Activated CD4-positive, alpha-beta T cell treated with anti-CD3 and anti-CD28 coated beads, Interleukin-2, amount 50 U/mL, for 16 hours (primary cell): ENCODE measurements at places on chromosomes 2 and 18.

- no peak for DNase-seq
Observed at GRCh38 chr2:225842939-225843338, 443.4 kb downstream of the NYAP2 start.

- DNase-seq: peak; percentile 78
Observed at GRCh38 chr18:58535340-58536201, 93.3 kb downstream of the ALPK2 start.

DNA sequence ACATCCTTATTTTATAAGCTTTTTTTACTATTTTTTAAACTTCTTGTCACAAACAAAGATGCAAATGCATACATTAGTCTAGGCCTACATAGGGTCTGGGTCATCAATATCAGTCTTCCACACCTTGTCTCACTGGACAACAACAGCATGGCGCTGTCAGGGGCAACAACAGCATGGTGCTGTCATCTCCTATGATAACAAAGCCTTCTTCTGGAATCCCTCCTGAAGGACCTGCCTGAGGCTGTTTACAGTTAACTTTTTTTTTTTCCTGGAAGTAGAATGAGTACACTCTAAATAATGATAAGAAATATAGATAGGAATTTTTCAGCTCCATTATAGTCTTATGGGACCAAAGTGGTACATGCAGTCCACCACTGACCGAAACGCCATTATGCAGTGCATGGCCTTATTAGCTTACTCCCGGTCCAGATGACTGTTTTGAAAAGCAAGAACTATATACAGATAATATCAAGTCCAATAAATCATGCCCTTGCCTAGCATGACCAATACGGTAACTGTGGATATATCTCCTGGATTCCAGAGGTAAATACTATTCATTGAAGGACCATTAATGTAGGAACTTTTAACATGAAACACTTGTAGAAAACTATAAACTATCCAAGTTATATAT lies 38.4 kb downstream of the TCF4 start:
- DNase-seq: no peak

GRCh38 chr2:47269316-47270232 lies 114.5 kb upstream of the STPG4 start:
- DNase-seq: no peak

DNA sequence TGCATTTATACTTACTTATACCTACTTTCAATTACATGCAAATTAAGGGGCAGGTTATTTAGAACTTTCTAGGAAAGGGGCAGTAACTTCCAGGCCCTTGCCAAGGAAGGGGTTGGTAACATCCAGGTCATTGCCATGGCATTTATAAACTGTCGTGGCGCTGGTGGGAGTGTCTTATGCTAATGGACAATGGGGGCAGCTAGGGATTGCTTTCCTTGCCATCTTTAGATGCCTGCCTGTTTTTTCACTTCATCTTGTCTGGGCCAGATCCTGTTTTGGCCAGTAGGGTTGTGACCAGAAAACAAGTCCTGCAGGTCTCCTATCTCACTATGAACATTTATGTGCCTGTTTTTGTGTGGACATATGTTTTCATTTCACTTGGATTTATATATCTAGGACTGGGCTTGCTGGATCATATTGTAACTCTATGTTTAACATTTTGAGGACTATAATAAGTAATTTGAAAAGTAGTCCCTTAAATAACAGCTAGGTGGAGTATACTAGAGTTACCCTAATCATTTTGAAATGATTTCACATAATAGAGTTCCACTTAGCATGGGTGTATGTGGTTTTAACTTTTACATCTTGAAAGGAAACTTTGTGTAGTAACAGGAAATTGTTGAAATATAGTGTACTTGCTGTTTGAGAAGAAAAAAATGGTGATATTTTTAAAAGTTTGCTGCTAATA lies 56.1 kb downstream of the LCLAT1 start:
- no peak for DNase-seq

DNA sequence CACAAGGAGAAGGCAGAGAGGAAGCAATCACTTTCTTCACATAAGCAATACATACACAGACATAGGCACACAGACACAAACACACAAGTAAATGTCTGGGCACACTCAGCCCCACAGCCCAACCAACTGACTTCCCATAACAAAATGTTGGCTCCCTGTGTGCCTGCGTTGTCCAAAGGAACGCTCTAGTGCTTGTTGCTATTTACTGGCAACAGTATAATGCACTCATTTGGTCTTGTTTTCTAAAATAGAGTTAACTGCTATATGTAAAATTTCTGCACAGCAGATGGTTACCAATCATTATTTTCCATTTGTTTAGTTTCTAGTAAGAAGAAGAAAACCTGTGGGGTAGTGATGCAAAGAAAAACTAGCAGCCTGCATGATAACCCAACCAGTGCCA lies 16.5 kb downstream of the FIGN start:
- no peak for DNase-seq

GRCh38 chr2:138298120-138298814 lies 203.3 kb upstream of the SPOPL start:
- no peak for DNase-seq

DNA sequence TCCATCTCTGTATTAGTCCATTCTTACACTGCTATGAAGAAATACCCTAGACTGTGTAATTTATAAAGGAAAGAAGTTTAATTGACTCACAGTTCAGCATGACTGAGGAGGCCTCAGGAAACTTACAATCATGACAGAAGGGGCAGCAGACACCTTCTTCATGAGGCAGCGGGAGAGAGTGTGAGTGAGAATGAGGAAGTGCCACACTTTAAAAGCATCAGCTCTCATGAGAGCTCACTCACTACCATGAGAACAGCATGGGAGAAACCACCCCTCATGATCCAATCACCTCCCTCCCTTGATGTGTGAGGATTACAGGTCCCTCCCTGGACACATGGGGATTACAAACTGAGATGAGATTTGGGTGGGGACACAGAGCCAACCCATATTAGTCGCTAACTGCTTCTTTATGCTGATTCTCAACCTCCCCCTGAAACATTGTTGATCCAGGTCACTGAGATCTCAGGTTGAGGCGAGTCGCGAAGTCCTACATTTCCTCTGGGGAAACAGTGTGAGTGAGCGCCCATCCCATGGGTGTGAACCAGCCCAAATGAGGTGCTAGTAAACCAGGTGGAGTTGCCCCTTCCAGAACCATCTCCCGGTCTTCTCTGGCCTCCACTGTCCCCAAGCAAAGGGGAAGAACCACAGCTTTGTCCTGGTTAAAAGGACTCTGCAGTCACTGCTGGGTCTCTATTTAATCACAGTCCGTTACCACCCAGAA lies 123.8 kb downstream of the CAPN13 start:
- DNase-seq: no peak

DNA sequence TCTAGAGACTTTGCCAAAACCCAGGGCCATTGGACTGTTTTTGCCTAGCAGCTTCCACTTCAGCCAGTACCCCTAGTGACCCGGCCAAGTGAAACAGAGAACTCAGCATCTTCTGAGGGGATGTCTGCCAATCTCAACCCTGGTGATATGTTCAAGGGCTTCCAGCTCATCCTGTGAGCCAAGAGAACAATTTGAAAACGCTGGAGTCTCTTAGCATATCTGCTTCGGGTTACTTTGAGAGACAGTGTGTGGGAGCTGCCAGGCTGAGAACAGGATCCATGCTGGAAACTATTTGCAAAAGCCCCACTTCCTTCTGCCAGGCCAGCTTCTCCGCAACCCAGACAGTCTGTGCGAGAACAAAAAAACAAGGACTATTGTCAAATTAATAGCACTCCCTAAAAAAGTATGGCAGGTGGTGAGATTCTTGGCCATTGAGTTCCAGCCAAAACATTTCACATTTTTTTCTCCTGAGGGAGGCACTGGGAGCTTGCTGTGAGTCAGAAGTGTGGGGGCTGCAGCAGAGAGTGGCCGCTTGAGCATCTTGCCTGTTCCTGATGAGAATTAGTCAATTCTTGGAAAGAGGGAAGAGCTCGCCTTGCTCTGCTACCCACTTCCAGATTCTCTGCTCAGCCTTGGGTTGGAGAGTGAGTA lies 395.6 kb upstream of the TRIB2 start:
- DNase-seq: no peak

- no peak for DNase-seq
Observed at GRCh38 chr2:28185891-28186290, 206.8 kb upstream of the FOSL2 start.

DNA sequence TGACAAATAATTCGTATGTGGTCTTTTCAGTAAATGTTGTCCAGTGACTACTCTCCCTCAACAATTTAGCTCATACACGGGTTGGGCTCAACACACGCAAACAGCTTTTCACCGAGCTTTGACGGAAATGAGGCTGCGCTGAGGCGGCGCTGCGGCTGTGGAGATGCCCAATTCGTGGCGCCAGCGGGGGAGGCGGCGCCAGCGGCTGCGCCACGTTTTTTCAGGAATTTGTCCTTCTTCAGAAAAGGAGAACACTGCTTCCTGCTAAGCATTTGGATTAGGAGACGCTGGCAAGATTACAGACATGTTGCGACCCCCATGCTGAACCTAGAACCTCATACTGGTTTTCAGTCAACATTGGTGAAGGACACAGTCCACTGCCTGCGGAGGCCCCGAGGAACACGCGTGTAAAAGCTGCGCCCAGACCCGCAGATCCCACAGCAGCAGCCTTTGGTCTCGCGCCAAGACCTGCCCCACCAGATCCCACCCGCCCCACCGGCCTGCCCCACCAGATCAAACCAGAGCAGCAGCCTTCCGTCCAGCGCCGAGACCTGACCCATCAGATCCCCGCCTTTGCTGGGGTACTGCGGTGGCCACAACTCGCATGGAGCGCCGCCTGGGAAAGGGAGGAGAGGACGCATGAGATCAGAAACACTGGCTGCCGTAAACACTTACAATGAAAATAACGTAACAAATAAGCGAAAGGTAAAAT lies 173.8 kb downstream of the TMEM18 start:
- DNase-seq: no peak

DNA sequence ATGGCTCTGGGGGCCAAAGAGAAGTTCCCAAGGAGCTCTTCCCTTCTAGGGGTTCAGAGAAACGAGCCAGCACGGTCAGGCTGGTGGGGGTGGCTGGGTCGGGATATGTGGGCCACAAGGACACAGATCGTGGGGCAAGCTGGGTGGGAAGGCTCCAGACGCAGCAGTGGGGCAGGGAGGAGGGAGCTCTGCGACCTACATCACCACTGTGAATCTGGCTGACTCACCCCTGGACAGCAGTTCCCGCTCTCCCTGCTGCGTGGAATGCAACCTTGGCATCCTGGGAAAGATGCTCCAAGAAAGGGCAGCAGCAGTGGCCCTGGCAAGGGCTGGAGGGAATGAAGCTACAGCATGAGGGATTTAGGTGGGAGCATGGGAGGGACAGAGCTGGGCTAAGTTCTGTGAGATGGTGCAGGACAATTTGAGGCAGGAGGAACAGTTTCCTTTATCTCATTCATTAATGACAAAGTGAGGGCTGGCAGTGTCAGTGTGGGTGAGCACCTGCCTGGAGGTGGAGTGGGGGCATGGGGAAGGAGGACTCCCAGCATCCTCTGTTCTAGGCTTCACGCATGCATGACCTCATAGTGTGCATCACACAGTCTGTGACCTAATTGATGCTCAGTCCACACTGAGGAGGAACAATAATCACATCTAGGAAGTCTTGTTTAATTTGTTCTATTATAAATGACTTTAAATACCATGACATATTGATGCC lies 25.0 kb downstream of the CELF4 start:
- no peak for DNase-seq

GRCh38 chr18:77210249-77210648 lies 39.4 kb upstream of the GALR1 start:
- DNase-seq: no peak

- no peak for DNase-seq
Observed at GRCh38 chr2:102439065-102439695, 16.2 kb downstream of the IL18RAP start.

GRCh38 chr18:40672590-40672989 lies 1282.4 kb upstream of the PIK3C3 start:
- DNase-seq: no peak

DNA sequence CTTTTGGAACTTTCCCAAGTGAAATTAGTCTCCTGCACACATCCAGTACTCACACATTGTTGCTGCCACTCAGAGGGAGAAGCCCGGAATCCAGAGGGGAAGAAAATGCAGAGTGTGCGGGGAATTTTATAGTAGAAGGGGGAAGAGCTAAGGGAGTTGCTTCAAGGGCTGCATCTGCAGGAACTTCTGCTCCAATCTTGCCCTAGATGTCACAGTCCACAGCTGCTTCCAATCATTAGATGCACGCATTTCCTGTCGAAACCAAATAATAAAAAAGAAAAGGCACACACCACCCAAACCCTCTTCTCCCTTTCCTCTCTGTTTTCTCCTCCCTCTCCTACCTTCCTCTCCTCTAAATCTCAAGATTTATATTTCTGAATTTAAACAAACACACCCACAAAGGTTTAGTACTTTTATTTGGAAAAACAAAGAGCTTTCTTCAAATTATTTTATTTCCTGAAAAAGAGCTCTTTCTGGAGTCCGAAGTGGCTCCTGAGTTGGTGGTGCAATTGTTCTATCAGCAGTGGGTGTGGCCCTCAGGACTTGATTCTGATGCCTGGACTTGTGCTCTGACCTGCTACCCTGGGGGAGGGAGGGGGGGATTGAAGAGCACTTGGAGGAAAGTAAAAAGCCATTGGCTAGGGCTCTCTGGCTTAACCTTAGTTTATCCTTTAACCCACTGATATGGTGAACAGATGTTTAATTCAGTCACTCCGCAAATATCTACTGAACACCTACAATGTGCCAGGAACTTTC lies 72.0 kb downstream of the KCNE4 start:
- DNase-seq: no peak

DNA sequence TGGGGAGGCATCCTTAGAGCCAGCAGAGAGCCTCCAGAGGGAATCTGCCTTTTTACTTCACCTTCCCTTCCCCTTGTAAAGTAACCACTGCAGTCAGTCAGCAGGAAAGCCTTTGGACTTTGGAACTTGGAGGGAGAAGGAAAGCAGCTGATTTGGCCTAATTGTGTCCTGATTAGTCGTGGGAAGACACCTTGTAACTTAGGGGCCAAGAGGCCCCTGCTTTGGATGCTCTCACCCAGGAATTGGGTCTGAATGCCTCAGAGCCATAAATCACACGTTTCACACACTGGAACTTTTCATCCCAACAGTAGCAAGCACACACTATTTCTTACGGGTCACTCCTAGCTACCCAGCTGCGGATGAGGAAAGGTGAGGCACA lies 81.0 kb upstream of the PPM1B start:
- DNase-seq: no peak

GRCh38 chr18:28068207-28068606 lies 108.7 kb downstream of the CDH2 start:
- no peak for DNase-seq

GRCh38 chr2:167265722-167266121 lies 377.4 kb downstream of the XIRP2 start:
- DNase-seq: no peak
